EL (cell line): ENCODE measurements at places on chromosomes 5 and 9.

- no peak for DNase-seq
These were observed 25.8 kb downstream of the ADAMTSL2 start for GRCh38 chr9:133560311-133560710.

GRCh38 chr9:81224166-81225081, 464.9 kb downstream of the TLE1 start:
- DNase-seq = no peak

DNA sequence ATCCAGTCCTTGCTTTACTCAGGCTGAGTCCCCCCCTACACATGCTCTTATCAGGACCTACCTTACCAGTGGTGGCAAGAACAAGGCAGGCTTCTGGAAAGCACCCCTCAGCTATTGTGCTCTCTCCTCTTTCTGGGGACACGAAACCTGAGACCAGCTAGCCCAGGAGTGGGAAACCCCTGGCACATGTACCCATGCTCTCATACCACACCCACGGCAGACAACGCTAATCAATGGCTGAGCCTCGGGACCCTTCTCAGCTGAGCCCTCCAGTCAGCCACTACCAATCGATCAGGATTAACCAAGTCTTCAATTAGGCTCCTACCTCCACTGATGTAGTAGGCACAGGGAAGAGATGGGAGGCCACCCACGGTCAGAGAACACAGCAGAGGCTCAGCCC, 65.1 kb downstream of the VAV2 start:
- DNase-seq = no peak

DNA sequence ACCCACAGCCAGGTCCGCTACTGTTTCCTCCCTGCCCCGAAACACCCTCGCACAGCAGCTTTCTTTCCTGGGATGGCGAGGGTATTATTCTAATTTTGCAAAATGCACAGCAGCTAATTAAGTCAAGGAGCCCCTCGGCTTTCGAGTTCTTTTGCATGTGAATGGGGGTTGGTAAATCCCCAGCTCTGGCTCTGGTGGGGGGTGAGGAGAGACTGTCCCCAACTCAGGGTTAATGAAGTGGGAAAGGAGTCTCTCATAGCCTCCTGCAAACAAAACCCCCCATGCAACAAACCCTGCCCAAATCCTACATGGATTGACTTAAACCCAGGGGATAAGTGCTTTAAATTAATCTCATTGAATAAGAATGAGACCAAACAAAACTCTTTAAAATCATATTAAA, 8.8 kb downstream of the BARHL1 start:
- no peak for DNase-seq

DNA sequence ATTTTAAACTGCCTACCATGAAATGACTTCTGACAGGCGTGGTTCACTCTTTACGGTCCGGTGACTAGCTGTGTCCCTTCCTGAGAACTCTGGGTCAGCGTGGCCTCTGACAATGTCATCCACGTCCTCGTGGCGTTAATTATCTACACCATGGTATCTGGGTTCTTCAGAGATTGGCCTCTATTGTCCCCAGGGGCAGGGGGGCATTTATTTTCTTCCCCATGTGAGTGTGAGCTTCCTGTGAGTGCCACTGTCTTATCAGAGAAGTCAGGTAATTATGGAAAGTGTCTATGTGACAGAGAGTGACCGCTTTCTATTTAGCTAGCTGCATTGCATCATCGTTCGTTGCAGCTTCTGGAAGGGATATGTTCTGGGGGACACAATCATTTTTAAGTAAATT, 77.2 kb downstream of the FBXL7 start:
- DNase-seq = no peak

DNA sequence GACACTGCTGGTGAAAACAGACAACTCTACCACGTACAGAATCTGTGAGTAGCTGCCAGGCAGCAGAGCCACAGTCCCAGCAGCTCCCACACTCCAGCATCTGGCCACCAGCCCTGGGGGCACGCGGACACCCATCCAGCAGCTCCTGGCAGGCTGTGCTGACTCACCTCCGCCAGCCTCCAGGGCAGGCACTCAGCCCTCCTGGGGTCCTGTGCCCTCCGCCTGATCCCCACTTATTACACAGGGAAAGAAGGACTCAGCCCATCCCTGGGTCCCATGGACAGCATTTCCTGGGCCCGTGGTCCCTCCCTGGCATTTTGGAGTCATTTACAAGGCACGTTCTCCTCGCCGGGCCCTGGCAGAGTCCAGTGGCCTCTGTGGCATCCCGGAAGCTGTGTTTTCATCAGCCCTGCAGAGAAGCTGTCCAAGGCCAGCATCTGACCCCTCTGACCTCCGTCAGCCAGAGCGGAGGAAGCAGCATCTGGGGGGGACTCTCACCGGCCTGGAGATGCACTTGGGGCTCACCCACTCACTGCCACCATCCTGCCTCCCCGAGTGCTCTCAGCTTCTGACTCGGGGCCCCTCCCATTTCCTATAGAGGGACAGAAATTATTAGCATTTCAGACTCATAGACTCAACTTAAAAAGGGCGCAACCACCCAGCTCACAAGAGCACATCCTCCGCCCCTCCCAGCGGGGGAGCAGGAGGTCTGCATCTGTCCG, 21.6 kb downstream of the PAEP start:
- peak; percentile 26 for DNase-seq
